ENCODE measurements at places on chromosomes 13 and 19. TPM values are rescaled to one million over a fixed set of nuclear protein-coding genes. Genes with fewer than 3 reads are reported as not detected.
A peak's percentile ranks its signal among the peaks of the same experiment; 100 is the strongest.

DNA sequence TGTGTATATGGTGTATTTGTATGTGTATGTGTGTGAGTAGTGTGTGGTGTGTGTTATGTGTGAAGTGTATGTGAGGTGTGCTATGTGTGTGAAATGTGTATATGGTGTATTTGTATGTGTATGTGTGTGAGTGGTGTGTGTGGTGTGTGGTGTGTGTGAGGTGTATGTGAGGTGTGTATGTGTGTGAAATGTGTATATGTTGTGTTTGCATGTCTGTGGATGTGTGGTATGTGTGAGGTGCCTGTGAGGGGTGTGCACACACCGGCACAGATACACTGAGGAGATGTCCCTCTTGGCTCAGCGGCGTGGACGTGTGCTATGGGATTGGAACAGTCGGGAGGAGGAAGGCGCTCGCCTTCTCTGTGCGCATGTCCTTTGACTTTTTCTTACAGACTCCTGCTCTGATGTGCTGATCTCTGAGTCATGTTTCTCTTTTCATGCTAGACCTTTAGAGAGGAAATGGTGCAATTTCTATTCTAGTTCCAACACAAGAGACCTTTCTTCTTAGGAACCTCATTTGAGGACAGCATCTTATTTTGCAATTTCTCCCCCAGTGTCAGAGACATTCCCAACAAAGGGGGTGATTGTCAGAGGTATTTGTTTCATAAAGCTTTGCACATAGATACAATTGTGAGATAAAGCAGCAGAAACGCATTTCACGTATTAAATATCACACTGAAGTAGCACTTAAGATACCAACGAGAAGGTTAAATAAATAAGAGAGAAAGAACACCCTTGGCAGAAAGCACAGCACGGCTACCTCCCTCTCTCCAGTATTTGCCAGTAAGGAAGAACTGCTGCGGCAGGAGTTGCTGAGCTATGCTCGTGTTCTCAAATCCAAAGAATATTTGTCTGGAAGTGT is 11.3 kb upstream of the TNFRSF19 start:
- peak; percentile 74 for DNase-seq

DNA sequence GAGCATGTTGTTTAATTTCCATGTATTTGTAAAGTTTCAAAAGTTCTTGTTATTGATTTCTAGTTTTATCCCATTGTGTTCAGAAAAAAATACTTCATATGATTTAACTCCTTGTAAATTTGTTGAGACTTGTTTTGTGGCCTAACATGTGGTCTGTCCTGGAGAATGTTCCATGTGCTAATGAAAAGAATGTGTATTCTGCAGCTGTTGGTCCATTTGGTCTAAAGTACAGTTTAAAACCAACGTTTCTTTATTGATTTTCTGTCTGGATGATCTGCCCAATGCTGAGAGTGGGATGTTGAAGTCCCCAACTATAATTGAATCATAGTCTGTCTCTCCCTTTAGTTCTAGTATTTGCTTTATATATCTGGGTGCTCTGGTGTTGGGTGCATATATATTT is 34.9 kb upstream of the TPP2 start:
- no peak for DNase-seq

GRCh38 chr19:7678971-7679751 is 1.5 kb upstream of the TRAPPC5 start:
- DNase-seq = no peak

DNA sequence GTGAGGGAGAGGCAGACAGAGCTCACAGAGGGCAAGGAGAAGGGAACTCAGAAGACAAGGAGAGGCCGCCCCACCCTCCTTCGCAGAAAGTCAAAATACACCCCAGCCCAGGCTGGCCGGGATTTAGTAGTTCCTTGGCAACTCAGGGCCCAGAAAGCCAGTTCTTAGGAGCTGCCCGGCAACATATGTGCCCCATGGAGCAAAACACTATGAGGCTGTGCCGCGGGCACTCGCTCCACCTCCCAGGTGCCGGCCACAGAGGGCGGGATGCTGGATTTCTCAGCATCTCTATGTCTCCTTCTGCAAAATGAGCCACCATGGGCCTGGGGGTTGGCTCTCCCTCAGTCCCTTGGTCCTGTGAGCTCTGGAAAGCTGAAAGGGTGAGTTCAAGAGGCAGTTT is 93.8 kb upstream of the CACNA1A start:
- no peak for DNase-seq

GRCh38 chr19:6963937-6964336 is 57.3 kb downstream of the MBD3L2B start:
- DNase-seq = no peak

TLE6 gene
- total RNA-seq = 12.3 TPM

SLC10A2 gene
- total RNA-seq = not detected

Measured in Daoy (cell line).